ENCODE measurements at places on chromosomes 2 and 18.

GRCh38 chr2:99890568-99891427 is 251.6 kb downstream of the AFF3 start:
- no peak for DNase-seq

GRCh38 chr2:20209373-20210109 is 15.4 kb downstream of the SDC1 start:
- no peak for DNase-seq

GRCh38 chr2:123839326-123839725 is 185.8 kb upstream of the CNTNAP5 start:
- no peak for DNase-seq

DNA sequence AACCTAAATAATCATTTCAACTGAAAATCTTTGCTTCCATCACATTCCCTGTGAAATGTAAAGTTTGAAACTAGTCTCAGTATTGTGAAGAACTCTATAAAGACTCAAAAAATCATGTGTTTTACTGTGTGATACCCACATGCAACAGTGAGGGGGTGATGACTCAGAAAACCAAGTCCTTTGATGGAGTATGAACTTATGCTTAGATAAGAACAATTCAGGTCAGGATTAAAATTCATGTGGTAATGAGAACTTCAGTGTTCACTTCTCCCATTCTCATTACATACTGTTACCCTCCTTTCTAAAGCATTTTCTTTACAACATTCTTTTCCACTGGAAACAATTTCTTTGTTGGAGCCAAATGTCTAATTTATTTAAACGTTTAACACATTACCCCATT is 360.2 kb downstream of the FSIP2 start:
- no peak for DNase-seq

Measured in stimulated activated naive CD4-positive, alpha-beta T cell (primary cell).